ENCODE measurements at places on chromosomes 1 and 21.

DNA sequence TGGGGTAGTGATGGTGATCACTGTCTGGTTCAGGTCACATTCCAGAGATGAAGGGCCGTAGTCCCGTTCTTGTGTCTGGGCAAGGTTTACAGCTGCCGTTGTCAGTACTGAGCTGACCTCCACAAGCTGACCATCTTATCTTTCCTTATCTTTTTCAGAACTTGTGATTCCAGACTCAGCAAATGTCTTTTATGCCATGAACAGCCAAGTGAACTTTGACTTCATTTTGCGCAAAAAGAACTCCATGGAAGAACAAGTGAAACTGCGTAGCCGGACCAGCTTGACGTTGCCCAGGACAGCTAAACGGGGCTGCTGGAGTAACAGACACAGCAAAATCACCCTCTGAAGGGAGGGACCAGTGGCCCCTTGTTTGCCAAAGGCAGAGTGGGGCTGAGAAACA, 111.6 kb downstream of the COLGALT2 start:
- DNase-seq, result no peak

DNA sequence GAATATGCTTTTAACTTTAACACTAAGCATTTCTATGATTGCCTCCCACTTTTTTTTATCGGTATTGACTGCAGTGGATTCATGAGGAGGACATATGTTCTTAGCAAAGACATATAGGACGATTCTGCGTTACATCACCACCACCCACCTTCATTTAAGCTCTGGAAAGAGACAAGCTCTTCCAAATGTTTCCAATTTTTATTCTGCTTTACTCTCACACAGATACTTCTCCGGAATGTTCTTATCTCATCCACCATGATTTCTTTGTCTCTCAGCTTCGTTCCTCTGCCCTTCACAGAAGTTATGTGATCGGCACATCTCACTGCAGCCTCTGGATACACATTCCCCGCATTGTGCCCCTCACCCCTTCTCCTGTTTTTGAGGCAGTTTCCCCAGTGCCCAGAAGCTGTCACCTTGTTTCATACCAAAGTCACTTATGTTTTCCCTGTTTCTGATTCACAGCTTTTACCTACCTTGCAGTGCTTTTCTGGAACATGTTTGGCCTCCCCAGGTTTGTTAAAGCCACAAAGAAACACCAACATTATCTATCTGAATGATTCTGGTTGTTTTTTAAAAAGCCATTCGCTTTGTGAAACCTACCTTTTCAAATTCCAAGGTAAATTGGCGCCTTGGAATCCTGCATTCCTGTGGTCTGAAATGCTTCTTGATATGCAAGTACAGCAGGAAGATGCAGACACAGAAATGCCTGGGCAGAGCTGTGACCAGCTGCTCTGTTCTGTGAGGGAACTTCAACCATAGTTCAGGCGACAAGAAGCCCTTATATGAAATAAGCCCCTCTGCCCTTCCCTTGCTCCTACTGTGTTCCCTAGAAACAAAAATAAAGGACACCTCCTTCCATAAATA, 1020.2 kb downstream of the TTLL7 start:
- DNase-seq, result no peak

- DNase-seq, result no peak
Measured at GRCh38 chr1:9435153-9435636, 104.1 kb upstream of the SLC25A33 start.

- no peak for DNase-seq
Measured at GRCh38 chr1:80633947-80634706, 1166.6 kb upstream of the ADGRL2 start.

- DNase-seq, result no peak
Measured at GRCh38 chr1:167130829-167131510, 37.1 kb downstream of the STYXL2 start.

- DNase-seq, result no peak
Measured at GRCh38 chr1:91523482-91523881, 22.8 kb downstream of the CDC7 start.

DNA sequence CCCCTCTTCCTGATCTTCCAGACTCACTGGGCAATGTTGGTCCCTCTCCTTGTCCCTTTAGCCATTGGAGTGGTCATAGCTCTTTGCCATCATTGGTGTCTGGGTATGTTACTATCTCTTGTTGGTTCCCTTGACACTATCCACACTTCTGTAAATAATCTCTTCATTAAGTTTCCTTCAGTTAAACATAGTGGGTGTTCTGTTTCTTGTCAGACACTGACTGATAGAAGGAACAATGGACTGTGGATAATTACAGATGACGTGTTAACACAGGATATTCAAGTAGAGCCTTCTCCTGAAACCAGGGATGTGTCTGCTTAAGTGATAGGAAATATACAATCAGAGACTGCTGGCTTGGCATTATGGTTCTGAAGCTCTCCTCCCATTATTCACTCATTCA, 458.3 kb upstream of the USP24 start:
- DNase-seq, result no peak

DNA sequence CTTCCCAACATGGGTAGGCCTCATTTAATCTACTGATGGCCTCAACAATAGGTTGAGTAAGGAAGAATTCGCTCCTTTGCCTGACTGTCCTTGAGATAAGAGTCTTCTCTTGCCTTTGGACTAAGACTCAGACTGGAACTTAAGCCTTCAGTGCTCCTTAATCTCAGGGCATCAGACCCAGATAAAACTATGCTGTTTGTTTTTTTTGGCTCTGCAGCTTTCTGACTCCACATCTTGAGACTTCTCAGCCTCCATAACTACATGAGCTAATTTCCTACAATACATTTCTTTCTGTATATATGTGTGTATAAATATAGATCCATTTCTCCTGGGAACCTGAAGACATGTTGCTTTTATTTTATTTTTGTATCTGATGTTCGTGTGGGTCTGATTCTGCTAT, 1470.7 kb upstream of the PRMT6 start:
- DNase-seq, result no peak

DNA sequence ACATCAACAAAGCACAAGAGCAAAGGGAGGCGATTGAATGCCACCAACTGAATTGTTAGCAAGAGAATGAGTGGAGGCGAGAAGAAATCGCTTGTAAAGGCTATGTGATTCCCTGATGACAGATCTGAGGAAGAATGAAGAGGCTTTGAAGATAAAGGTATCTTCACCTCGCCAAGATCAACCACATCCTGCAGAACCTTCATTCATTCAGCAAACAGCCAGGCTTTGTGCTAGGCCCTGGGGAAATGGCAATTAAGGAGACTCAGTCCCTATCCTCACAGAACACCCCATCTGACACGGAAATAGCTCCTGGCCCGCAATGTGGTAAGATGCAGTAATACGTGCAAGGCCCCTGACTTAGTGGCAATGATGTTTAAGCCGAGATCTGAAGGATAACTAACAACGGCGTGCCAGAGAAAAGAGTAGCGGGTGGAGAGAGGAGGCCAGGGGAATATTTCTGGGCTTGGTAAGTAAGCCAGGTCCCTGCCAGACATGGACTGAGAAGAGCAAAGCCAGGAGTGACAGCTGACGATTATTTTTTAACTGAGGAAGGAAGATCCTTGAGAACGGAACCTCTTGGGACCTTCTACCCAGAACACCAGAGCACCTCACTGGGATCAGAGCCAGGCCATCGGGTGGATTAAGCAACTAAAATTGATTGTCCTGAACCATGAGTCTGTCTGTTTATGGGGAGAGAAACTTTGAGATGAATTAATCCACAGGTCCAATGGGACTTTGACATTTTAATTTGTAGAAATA, 4.6 kb upstream of the VSIG8 start:
- DNase-seq, result no peak

DNA sequence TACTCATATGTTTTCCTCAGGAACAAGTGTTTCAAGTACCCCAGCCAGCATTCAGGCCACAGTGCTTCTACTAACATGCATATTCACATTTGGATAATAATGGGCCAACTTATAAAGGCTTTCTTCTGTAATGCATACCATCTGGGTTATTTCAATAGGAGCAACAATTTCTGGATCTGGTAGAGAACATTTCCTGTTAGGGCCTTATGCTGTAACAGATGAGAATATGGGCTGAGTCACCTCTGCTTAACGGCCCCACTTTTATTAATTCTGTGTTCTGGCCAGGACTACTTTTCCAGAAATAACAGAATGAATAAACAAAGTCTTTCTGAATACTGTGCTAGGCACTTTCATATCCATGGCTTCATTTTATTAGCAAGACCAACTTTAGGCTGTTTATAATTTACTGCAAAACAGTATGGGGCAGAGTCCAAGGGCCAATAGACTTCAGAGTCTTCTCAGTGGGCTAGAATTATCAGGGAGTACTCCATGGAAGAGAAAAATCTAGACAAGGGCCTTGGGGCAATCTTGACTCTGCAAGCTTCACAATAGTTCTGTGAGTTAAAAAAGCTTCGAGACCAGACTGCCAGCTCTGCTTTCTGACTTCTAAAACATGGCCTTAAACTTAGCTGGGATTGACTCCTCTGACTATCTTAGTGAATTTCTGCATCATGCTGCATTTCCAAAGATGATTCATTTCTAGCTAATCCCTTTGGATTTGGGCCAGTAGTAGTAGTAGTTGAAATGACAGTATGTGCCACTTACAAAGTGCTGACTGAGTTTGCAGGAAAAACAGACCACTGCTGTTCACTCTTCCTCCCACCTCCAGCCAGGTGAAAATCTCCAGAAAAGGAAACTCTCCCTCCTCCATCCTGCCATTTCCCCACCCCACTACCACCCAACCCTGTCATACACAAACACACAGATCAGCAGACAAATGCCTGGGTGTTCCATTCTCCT, 8.2 kb upstream of the SSX2IP start:
- DNase-seq, result no peak

Measured in activated CD8-positive, alpha-beta memory T cell treated with anti-CD3 and anti-CD28 coated beads, Interleukin-2, amount 50 U/mL, for 48 hours (primary cell).